ENCODE measurements at places on chromosomes 3 and 15.

DNA sequence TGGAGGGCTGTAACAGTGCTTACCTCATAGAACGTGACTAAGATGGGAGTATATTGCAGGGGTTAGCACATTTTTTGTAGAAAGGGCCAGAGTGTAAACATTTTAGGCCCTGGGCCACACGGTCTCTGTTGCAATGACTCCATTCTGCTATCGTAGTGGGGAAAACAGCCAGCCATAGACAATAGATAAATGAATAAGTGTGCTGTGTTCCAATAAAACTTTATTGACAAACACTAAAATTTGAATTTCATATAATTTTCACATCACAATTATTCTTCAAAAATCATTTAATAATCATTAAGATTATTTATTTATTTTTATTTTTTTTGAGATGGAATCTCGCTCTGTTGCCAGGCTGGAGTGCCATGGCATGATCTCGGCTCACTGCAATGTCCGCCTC is 478.6 kb downstream of the SHQ1 start:
- no peak for DNase-seq

GRCh38 chr3:127220497-127220896 is 27.6 kb downstream of the PRR23E start:
- DNase-seq = no peak

DNA sequence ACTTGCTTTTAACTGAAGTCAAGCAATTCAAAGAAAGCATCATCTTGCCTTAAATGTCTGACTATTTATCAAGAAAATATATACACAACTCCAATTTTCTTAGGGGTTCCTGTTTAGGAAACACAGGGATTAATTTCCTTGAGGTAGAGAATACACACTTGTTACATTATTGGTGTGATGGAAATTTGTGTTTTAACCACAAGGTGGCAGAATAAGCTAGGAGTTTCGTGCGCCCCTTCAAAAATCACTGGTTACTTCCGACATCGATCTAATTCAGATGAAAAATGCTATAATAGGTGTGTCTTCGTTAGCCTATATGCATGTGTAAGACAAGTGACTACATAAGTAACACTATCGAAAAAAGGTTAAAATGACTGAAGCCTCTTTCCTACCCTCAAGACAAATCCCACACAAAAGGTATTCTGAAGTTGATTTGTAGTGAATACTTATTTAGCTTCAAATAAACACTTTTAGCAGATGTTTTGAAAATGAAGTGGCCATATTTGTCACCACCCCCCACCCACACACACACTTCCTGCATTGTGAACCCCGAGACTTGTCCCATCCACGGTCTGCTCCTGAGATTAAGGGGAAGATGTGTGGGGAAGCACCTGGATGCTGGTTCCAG is 246.5 kb downstream of the ROBO1 start:
- peak; percentile 70 for DNase-seq

DNA sequence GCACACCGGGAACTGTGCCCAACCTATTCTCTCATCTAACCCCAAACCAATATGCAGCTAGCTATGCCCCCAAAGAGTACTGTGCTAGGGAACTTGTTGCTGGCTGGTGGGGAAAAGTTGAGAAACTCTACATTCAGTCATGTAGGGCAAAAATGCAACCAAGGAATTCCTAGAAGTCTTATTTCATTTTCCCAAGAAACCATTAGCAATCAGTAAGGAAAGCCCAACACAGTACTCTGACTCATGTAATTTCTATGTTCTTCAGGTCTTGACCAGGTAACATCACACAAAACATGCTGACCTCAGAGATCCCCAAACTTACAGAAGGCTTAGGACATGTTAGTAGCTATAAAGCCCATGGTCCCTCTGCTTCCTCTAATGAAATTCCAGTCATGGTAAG is 52.1 kb downstream of the TASOR start:
- no peak for DNase-seq

DNA sequence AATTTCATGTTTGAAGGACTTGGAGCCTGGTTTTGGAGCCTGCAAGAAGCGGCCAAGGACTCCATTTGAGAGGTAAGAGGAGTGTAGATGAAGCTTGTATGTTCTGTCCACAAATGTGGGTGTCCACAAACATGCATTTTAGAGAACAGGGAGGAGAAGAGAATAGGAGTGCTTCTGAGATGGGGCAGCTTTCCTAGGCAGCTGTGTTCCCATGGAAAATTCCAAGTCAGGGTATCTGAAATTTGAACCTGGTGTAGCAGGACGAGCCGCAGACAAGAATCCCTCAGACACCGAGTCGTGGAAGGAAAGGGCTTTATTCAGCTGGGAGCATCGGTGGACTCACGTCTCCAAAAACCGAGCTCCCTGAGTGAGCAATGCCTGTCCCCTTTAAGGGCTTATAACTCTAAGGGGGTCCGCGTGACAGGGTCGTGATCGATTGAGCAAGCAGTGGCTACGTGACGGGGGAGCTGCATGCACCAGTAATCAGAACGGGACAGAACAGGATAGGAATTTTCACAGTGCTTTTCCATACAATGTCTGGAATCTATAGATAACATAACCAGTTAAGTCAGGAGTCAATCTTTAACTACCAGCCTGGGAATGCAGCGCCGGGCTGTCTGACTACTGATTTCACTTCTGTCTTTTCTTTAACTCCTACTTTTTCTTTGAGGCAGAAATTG is 71.4 kb upstream of the WDR72 start:
- no peak for DNase-seq

DNA sequence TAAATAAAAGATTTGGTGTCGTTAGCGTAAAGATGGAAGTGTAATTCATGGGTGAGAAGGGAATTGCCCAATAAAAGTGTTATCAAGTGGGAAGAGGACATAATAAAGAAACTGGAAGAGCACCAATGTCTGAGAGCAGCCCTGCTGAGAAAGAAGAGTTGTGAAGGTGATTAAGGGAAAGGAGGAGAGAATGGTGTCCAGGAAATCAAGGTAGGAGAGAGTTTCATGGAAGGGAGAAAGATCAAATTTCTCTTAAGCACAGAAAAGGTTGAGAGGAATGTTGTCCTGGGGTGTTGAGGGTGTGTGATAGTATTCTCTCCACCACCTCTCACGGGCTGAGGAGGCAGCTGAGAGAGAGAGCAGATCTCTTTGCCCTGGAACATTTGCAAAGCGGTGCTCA is 339.7 kb downstream of the SATB1 start:
- no peak for DNase-seq

- DNase-seq = no peak
Observed at GRCh38 chr3:60781935-60782334, 469.3 kb downstream of the FHIT start.

DNA sequence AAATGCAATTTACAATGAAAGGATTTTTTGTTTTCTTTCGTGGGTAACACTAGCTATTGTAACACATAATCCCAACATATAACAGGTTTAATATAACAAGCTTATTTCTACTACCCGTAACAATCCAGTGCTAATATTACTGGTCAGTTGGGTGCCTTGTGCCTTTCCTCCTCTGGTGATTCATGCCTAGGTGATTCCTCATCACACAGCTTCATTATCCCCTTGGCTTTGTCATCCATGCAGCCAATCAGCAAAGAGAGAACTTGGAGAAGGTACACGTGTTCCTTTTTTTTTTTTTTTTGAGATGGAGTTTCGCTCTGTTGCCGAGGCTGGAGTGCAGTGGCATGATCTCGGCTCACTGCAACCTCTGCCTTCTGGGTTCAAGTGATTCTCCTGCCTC is 30.7 kb downstream of the CHST14 start:
- DNase-seq = peak; percentile 28

DNA sequence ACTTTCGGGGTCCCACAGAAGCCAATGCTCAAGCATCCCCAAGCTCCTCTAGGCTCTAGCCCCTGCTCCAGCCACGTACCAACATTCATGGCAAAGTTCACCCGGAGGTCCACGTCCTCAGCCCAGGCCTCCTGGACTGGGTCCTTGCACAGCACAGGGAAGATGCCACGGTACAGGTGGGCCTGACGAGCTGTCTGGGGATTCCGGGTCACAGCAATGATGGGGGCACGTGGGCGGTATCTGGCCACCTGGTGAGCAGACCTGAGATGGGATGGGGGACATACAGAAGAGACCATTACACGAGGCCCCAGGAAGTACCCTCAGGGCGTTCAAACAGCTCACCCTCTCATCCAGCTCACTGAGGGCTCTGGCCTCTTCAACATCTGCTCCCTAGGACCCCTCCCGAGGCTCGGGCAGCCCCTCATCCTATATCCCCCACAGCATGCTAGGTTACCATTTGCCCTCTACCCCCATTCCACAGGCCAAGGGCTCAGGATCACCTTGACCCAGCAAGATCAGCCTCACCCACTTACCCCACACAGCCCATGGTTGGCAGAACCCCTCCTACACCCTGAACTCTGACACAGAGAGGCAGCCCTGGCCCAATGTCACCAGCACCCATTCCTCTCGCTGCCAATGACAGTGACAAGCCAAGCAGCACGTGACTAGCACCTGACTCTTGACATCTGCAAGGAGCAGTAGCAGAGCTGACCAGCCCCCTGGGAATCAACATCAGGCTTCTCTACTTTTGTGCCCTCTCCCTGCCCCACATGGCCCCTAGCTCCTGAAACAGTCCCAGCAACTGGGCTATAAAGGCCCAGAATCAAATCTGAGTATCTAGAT is 3.0 kb upstream of the GRAMD2A start:
- no peak for DNase-seq

DNA sequence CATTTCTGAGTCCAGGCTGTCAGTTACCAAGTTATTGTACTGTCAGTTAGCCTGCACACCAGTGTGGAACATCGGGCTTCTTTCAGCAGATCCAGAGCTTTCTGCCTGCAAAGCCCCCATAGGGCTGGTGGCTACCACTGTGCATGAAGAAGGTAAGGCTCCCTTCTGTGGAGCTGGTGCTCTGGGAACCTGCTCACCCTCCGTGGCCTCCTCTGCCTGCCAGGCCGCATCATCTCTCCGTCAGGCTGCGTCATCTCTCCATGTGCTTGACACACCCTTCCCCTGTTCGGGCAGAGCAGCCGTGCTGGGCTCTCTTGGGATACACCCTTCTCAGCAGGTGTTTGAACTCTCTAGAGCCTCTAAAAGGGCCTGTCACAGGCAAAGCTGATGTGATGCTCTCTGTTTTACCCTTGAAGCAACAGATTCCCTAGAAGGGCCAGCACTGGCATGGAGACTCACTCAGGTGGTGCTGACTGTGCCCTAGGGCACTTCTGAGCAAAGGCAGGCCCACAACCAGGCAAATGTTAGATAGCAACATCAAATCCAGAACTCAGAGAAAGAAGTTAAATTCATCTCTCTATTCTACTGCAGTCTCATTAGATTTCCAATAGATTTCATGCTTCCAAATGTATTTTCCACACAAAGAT is 261.1 kb downstream of the EPHB1 start:
- DNase-seq = no peak

- peak; percentile 82 for DNase-seq
Observed at GRCh38 chr15:40320931-40321371, 2.5 kb upstream of the INAFM2 start.

DNA sequence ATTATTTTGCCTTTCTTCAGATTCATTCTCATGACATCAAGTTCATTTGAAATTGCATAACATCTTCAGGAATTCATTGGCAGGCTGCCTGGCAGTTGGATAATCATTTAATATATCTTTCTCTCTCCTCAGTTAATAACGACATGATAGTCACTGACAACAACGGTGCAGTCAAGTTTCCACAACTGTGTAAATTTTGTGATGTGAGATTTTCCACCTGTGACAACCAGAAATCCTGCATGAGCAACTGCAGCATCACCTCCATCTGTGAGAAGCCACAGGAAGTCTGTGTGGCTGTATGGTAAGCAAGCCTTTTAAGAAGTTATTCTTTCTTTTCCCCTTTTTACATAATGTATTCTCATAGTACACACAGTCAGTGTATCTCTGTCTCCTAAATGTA is 38.2 kb downstream of the TGFBR2 start:
- peak; percentile 76 for DNase-seq

DNA sequence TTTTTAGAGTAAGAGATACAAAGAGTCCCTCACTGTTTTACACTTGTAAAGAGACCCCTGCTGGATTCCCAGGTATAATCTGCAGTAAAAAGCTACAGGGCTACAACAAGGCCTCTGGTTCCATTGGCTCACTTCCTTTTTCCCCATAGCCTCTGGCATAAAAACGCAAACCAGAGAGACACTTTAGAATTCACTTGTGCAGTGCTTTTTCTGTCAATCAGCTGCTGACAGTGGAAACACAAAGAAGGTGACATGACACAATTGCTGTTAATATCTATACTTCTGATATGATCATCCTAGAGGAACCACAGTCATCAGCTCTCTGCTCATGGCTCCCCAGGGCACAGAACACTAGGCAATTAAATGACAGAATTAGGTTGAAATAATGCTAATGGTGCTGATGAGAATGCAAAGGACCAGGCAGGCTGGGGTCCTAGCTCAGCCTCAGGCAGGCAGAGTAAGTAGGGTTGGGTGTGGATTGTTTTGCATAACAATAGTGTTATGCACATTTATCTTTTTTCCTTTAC is 667.9 kb upstream of the CFAP20DC start:
- DNase-seq = no peak

- DNase-seq = peak; percentile 15
Observed at GRCh38 chr3:127729556-127730056, 56.9 kb downstream of the ABTB1 start.

GRCh38 chr3:46932455-46933225 is 43.9 kb downstream of the CCDC12 start:
- DNase-seq = no peak

DNA sequence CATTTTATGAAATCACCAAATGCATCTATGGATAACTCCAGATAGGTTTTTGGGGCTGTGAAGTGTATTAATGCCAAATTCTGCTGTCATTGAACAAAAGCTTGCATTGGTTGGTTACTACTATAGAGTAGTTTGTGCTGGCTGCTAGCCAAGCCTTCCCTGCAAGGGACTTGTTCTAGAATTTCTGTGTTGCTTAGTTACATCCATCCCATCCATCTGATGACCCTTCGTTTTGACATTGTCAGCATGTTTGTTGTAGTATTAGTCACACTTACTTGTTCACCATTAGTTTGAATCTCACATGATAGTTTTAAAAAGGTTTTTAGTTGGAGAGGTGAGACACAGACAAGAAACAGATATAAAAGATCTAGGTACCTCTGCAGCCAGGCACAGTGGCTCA is 7.0 kb upstream of the NIPA2 start:
- peak; percentile 13 for DNase-seq

DNA sequence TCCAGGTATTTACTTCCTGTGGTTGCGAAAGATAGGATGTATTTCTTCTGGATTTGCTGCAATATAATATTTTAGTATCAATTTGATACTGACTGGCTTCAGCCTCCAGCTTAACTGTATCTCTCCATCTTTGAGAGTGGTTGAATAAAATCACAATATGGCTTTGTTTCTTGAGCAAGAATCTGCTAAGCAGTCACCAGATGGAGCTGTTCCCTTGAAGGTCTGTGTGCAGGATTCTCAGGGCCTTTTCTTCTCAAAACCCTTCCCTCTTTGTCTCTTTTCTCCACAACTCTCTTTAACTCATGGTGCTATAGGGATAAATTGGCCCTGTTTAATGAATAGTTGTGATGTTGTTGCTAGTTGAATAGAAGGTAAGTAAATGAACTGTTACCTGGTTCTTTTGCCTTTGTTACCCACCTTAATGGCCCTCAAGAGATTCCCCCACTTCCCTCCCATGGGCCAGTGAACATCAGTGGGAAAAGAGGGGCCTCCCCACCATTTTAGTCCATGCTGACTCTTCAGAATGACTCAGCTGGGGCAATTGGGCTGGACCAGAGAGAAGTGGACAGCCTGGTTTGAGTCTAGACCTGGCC is 34.8 kb upstream of the RAB6B start:
- DNase-seq = peak; percentile 90

GRCh38 chr15:42359249-42359648 is at the start of gene CAPN3:
CAPN3 (plus strand) TSS chr15:42359501; CDS start chr15:42359806, 305 bp downstream.
- DNase-seq = no peak
